NCI-H1048 (cell line): ENCODE measurements at places on chromosomes 7 and 10.

- no peak for DNase-seq
These were observed 273.2 kb downstream of the PTPRN2 start for GRCh38 chr7:158314394-158314793.

- DNase-seq = no peak
These were observed 18.8 kb upstream of the CHST12 start for GRCh38 chr7:2384354-2385243.

DNA sequence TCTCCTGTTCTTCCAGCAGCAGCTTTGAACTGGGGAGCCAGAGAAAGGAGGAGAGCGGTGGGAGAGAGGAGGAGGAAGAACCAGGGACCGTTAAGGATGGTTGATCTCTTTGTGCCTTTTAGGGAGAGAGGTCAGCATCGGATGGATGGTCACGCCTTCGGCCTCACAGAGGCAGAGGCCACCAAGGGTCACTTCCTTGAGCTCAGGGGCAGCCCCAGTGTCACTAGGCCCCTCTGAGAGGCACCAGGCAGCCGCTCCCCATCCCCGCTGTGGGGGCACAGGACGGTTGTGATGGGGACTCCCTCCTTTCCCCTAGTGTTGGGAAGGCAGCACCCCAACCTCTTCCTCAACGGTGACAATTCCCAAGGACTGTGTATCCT, 121.4 kb downstream of the DNAJB6 start:
- no peak for DNase-seq

DNA sequence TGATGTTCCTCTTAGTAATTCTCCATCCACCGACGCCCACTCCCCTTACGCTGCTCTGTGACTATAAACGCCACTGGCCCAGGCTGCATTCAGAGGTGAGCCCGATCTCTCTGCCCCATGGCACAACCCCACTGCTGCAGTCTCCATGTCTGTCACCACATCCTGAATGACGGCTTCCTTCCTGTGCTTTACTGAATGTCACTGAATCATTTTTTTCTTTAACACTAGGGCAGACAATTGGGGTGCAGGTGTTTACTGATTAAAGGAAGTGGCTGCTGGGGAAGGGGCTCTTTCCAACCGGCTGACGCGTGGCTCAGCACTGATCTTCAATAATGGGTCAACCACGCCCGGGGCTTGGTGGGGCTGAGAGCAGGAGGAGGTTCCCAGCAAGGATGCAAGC, 208.3 kb downstream of the USP6NL start:
- DNase-seq = no peak

DNA sequence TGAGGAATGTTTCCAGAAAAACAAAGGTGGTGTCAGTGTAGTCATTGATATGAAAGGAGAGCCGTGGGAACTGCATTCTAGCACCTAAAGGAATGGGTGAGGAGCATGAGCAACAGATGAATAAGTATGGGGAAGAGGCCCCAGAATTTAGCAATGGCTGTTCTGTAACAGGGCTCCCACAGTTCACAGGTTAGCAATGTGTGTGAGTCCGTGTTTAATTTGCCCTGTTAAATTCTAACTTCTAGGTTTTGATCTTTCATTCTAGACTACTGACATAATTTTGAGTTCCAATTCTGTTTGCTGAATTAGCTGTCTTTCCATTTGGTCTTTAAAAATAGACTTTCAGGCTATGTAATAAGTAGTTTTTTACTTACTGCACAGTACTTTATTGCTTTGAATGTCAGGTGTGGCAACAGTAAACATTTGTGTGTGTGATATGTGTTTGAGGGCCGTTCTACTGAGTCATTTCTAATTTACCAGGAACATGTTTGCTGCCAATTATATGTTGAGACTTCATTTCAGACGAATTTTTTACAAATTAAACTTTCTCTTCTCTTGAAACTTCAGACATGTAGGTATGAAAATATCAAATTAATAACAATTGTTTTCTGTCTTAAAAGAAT, 8.8 kb downstream of the STK17A start:
- no peak for DNase-seq

- no peak for DNase-seq
These were observed 41.3 kb upstream of the AGMO start for GRCh38 chr7:15603124-15603523.

DNA sequence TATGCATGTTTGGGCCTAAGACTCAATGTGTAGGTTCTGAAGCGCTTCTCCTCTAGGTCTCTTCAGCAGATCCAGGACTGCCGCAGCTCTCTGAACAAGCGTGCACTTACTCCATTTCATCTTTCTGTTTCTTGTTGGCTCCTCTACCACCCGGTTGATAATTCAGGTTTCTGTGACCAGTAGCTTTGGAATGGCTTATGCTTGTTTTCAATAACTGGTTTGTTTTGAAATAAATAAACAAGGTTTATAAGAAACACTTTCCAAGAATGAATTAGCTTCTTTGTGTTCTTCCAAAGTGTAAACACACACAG, 1.5 kb downstream of the MDFIC start:
- no peak for DNase-seq
